ENCODE measurements at places on chromosomes 5 and 9.

DNA sequence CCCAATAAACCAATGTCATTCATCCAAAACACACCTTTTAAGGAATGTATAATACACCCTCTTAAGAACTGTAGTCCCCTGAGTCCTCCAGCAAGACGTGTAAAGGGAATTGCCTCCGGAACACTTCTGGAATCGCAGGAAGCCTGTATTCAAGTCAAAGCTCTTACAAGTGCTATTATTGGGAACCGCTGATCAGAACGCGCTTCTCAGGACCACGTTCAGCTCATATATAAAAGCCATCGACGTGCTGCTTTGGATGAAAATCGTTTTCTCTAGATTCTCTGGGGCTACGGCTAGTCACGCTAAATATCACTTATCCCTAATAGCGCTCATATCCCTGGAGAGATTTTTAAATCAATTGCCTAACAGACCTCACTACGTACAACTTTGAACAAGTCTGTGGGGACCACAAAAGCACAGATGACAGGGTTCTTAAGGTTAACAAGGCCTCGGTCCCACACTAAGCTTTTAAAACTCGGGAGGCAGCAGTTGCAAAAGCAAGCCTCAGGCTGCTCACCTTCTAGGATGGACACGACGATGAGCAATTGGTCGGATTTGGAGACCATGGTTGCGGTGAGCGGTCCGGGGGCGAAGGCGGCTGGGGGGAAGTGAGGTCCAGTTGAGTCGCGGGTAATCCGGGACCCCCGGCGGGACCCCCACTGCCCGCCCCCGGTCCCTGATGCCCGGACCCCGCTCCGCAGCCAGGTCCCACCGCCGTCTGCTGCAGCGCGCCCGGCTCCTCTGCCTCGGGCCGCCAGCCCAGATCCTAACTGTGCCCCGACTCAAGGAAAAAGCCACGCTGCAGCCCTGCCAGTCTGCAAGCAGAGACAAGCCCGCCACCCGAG, 548 bp downstream of the CEP120 start:
- H3K4me3 ChIP-seq, result no peak overlapping the region
- DNase-seq, result no peak
- H3K4me1 ChIP-seq, result peaks cover 14% of the 10 kb centered on the region
- H3K27me3 ChIP-seq, result no peaks in the 10 kb centered on the region
- H3K36me3 ChIP-seq, result peaks cover 14% of the 10 kb centered on the region

GRCh38 chr9:2193552-2193951, 178.4 kb downstream of the SMARCA2 start:
- H3K27ac ChIP-seq, result no peak overlapping the region
- no peaks in the 10 kb centered on the region for H3K27me3 ChIP-seq
- H3K4me1 ChIP-seq, result no peaks in the 10 kb centered on the region
- H3K36me3 ChIP-seq, result peaks cover 92% of the 10 kb centered on the region

- no peak for DNase-seq
- H3K4me1 ChIP-seq, result no peaks in the 10 kb centered on the region
- no peak overlapping the region for H3K27ac ChIP-seq
- H3K36me3 ChIP-seq, result no peaks in the 10 kb centered on the region
- H3K27me3 ChIP-seq, result peaks cover 12% of the 10 kb centered on the region
- no peak overlapping the region for H3K4me3 ChIP-seq
These were observed 102.1 kb downstream of the COL23A1 start for GRCh38 chr5:178487911-178488600.

- H3K27ac ChIP-seq, result no peak overlapping the region
- no peak for DNase-seq
- no peaks in the 10 kb centered on the region for H3K36me3 ChIP-seq
- no peaks in the 10 kb centered on the region for H3K4me1 ChIP-seq
- H3K4me3 ChIP-seq, result no peak overlapping the region
- H3K27me3 ChIP-seq, result no peaks in the 10 kb centered on the region
These were observed 104.7 kb downstream of the KCTD16 start for GRCh38 chr5:144275329-144275728.

DNA sequence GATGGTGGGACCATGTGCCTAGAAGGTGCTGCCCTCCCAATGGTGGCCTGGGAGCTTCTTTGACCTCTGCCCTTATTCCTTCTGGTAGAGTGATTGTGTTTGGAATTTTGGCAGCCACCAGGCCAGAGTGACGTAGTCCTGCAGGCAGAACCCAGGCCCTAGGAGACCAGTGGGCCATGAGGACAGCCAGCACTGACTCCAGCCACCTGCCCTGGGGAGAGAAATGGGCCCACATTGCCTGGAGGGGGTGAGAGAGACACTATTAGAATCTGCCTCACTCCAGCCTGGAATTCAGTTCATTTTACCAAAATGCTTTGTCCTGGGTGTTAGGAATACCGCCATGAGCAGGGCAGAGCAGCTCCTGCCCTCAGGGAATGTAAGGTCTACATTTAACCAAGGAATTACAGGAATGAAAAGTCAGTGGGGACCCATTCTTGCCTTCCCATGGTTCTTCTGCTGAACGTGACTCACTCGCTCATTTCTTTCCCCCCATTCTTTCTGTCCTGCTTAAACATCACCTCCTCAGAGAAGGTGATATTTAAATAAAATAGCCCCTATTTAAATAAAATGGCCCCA, 5.5 kb upstream of the COL27A1 start:
- H3K36me3 ChIP-seq, result no peaks in the 10 kb centered on the region
- peaks cover 48% of the 10 kb centered on the region for H3K27me3 ChIP-seq
- no peak overlapping the region for H3K4me3 ChIP-seq
- H3K27ac ChIP-seq, result no peak overlapping the region

DNA sequence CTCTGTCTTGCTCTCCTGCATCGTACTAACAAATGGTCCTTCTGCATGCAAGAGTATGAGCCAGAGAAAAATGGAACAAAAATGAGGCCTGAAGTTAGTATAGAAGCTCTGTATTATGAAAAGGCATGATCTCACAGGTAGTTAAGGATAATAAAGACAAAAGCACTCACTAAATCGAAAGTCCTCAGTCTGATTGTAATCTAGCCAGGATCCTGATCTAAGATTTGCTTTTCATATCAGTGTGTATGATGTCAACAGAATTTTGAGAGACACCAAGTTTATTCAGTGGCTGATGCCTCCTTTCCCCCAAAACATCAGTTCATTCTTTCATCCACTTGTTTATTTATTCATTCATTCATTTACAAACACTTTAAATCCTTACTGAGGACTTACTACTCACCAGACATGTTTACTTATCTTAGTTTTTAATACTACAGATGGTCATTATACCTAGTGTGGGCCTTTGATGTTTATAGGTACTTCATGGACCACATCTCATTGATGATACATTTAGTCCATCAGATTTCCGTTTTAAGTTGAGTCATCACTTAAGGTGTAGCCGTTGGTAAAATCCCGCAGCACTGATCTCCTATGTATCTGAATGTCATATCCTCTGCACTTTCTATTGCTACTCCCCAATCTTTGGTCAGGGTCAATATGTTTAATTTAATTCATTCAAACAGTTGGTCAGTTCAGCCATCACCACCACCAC, 105.2 kb upstream of the DHFR start:
- no peaks in the 10 kb centered on the region for H3K27me3 ChIP-seq
- no peak overlapping the region for H3K4me3 ChIP-seq
- no peak for DNase-seq

DNA sequence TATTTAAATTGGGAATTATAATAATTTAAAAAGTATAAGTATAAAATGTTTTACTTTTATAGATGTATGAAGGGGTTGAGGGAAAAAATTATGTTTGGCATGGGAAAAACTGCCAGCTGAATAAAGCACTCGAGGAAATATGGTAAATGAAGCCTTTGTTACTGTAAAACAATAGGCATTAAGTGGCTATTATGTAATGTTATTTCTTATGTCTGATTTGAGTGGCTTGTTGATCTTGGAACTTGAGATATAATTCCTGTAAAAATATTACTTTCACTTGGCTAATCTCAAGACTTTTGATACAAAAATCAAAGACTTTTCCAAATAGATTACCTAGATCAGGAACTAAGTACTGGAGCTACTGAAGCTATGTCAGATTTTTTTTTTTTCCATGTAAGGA, 182.9 kb downstream of the CD180 start:
- H3K4me1 ChIP-seq, result no peaks in the 10 kb centered on the region
- peaks cover 3% of the 10 kb centered on the region for H3K27me3 ChIP-seq
- H3K27ac ChIP-seq, result no peak overlapping the region
- no peak overlapping the region for H3K4me3 ChIP-seq
- H3K36me3 ChIP-seq, result no peaks in the 10 kb centered on the region
- no peak for DNase-seq

Data from activated B cell treated with CpG ODN at 0.5 μM for 24 hours (primary cell).